Activated B cell treated with CpG ODN at 0.5 μM for 24 hours (primary cell): ENCODE measurements at places on chromosomes 12 and 14. TPM values are rescaled to one million over a fixed set of nuclear protein-coding genes. Genes with fewer than 3 reads are reported as not detected.

GRCh38 chr12:3755898-3756297 lies 3.0 kb upstream of the CRACR2A start:
- no peaks in the 10 kb centered on the region for H3K36me3 ChIP-seq
- no peak for DNase-seq
- no peak overlapping the region for H3K27ac ChIP-seq
- no peaks in the 10 kb centered on the region for H3K27me3 ChIP-seq
- H3K4me3 ChIP-seq: no peak overlapping the region
- H3K4me1 ChIP-seq: peaks cover 25% of the 10 kb centered on the region

DNA sequence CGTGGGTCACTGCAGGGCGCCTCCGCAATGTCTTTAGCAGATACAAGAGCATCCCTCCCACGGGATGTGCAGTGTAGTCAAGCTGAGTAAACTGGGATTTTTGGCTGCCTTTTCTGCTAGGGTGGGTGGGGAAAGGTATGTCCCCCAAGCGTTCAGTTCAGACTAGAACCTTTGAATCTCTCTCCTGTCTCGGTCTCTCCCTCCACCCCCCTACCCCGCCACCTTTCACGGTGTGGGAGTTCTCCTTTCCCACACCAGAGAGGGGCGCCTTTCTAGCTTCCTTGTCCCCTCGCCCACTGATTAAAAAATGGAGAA lies 525 bp upstream of the FAR2 start:
- H3K27ac ChIP-seq: no peak overlapping the region
- peaks cover 21% of the 10 kb centered on the region for H3K27me3 ChIP-seq
- H3K4me1 ChIP-seq: peaks cover 30% of the 10 kb centered on the region
- no peaks in the 10 kb centered on the region for H3K36me3 ChIP-seq
- DNase-seq: no peak

DNA sequence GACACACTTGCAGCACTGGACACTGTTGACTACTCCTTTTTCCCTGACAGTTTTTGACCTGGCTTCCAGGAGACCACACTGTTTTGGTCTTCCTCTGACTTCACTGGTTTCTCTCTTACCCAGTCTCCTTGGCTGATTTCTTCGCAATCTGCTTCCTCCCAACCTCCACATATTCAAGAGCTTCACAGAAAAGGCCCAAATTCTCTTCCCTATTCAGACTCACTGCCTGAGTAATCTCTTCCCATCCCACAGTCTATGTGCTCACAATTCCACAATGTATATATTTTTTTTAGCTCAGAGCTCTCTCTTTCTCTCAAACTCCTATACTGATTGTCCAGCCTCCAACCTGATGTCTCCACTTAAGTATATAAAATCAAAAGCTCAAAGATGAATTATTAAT lies 115.4 kb downstream of the SINHCAF start:
- peaks cover under 1% of the 10 kb centered on the region for H3K27me3 ChIP-seq
- no peak overlapping the region for H3K4me3 ChIP-seq
- H3K27ac ChIP-seq: no peak overlapping the region
- no peak for DNase-seq

DNA sequence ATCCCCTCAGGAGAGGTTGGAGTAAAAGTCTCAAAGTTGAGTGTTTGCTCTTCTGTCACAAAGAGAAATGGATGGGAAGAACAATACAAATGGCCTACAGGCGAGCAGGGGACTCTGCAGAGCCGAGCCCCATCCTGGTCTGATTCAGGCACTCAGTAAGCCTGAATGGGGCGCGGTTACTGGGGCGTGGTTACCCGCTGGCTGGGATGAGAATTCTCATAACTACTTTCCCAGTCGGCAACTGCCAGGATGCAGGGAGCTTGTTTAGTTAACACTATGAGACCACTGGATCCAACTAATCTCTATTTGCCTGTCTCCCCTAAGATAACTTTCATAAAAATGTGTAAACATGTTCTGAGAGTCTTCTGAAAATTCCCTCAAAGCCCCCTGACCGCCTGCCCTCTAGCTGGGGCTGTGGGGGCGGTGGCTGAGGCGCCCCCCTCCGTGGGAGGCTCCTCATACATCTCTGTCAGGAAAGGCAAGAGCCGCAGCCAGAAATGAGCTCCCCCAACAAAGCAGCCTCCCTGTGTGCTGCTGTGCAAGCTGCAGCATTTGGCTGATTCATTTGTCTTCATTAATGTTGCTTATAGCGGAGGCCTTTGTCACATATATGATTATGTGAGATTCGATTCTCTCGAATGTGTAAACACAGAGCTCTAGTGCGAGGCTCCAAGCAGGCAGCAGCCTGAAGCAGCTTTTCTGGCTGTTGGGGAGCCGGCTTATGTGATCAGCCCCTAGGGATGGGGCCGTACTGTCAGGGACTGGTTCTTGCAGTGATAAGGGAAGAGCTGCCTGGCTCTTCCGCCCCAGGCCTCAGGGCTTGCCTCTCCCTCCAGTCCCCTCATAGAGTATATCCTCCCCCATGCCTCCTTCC lies 126.1 kb upstream of the ARHGAP5 start:
- no peak overlapping the region for H3K27ac ChIP-seq
- H3K4me1 ChIP-seq: peaks cover 16% of the 10 kb centered on the region
- H3K4me3 ChIP-seq: no peak overlapping the region
- no peak for DNase-seq
- H3K36me3 ChIP-seq: no peaks in the 10 kb centered on the region
- H3K27me3 ChIP-seq: peaks cover 4% of the 10 kb centered on the region

GRCh38 chr14:44286201-44286600 lies 220.9 kb downstream of the FSCB start:
- no peaks in the 10 kb centered on the region for H3K4me1 ChIP-seq
- no peak for DNase-seq
- no peaks in the 10 kb centered on the region for H3K27me3 ChIP-seq
- no peak overlapping the region for H3K4me3 ChIP-seq
- no peak overlapping the region for H3K27ac ChIP-seq

DNA sequence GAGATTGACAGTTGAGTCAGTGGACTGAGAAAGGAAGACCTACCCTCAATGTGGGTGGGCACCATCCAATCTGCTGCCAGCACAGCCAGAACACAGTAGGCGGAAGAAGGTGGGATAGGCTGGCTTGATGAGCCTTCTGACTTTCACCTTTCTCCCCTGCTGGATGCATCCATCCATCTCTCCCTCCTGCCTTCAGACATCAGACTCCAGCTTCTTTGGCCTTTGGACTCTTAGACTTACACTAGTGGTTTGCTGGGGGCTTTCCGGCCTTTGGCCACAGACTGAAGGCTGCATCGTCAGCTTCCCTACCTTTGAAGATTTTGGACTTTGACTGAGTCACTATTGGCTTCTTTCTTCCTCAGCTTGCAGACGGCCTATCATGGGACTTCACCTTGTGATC lies 456.5 kb upstream of the MIS18BP1 start:
- H3K27ac ChIP-seq: no peak overlapping the region
- no peaks in the 10 kb centered on the region for H3K27me3 ChIP-seq
- H3K36me3 ChIP-seq: no peaks in the 10 kb centered on the region
- no peak for DNase-seq
- H3K4me3 ChIP-seq: no peak overlapping the region

DNA sequence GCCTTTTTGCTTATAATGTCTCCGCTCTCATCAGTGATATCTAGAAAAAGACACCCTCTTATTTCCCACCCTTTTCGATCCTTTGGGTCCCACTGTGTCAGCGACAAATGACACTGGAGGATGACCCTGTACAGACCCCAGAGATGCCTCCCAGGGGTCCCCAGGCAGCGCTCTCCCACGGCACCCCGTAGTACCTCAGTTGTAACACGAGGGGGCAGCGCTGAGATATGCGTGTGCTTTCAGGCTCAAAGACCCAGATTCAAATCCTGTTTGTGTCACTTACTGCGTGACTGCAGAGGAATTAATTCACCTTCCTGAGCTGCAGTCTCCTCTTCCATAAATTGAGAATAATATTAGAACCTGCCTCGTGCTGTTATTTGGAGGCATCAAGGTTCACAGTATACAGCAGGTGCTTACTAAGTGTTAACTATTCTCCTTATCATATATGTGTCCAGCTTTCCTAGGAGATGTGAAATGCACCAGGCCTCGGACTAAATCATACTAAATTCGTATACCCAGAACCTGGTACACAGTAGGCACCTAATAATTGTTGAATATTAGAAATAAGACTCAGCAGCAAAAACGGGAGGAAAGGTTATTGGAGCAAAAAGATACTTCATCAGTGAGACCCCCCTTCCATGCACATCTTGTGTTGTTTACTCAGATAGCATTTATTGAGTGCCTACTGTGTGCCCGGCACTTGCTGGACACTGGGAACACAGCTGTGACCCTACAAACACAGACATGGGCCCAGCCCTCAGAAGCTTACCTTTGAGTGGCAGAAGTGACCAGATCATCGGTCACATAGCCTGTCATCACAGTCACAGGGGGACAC lies 99.9 kb downstream of the PHETA1 start:
- no peak overlapping the region for H3K27ac ChIP-seq
- H3K4me1 ChIP-seq: no peaks in the 10 kb centered on the region
- no peak for DNase-seq
- H3K36me3 ChIP-seq: no peaks in the 10 kb centered on the region

Gene MIPOL1
- total RNA-seq: not detected in 2 replicates

- H3K27ac ChIP-seq: no peak overlapping the region
- no peaks in the 10 kb centered on the region for H3K27me3 ChIP-seq
- H3K4me3 ChIP-seq: no peak overlapping the region
- H3K4me1 ChIP-seq: no peaks in the 10 kb centered on the region
- no peak for DNase-seq
These were observed 523.4 kb upstream of the TBX3 start for GRCh38 chr12:115207216-115207915.

Gene ASCL1
- total RNA-seq: 0.07 TPM in 1 of 2 replicates, not detected in the other

- H3K36me3 ChIP-seq: peaks cover 4% of the 10 kb centered on the region
- peaks cover 28% of the 10 kb centered on the region for H3K4me1 ChIP-seq
- no peak overlapping the region for H3K27ac ChIP-seq
- H3K27me3 ChIP-seq: no peaks in the 10 kb centered on the region
- H3K4me3 ChIP-seq: no peak overlapping the region
These were observed 76.7 kb downstream of the DIP2B start for GRCh38 chr12:50581226-50582184.

Gene TCTN2
- total RNA-seq: 10.3 and 11.9 TPM in 2 replicates

GRCh38 chr14:94316692-94317091 lies 6.4 kb downstream of the SERPINA6 start:
- DNase-seq: no peak
- H3K27me3 ChIP-seq: no peaks in the 10 kb centered on the region
- H3K27ac ChIP-seq: no peak overlapping the region
- no peaks in the 10 kb centered on the region for H3K36me3 ChIP-seq
- no peak overlapping the region for H3K4me3 ChIP-seq
- no peaks in the 10 kb centered on the region for H3K4me1 ChIP-seq

DNA sequence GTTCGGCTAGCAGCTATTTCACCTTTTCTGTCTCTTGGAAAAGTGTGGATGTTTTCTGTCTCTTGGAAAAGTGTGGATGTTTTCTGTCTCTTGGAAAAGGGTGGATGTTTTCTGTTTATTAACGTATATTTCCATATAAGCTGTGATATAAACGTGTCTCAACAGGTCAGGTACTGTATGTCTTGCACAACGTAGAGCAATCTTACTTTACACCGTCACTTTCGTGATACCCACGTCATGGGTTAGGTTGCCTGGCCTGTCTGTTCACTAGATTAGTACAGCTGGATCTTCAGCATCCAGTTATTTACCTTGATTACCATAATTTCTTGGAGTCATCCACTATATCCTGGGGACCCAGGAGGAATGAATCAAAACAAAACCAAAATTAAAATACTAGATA lies 14.1 kb downstream of the CLEC7A start:
- H3K36me3 ChIP-seq: no peaks in the 10 kb centered on the region
- DNase-seq: no peak
- no peaks in the 10 kb centered on the region for H3K4me1 ChIP-seq
- H3K4me3 ChIP-seq: no peak overlapping the region

Gene APOF
- total RNA-seq: not detected in 2 replicates

DNA sequence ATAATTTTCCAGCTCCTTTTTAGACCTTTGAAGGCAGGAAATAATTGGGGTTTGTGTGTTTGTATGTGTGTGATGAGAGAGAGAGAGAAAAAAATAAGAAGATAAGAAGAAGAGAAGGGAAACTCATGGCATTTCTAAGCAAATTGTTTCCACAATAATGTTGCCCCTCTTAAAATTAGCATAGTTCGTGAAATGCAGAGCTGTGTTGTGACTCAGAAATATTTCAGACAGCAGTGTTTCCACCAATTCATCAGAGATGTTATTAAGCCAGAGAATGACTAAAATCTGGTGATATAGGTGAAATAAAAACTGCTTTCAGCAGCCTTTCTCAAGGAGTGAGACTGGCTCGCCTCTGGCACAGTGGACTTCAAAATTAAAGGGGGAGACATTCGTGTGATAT lies 65.9 kb upstream of the ARHGAP5 start:
- DNase-seq: no peak
- H3K36me3 ChIP-seq: no peaks in the 10 kb centered on the region
- peaks cover 6% of the 10 kb centered on the region for H3K4me1 ChIP-seq
- H3K27ac ChIP-seq: no peak overlapping the region
